Activated T-cell treated with anti-CD3 and anti-CD28 coated beads for 24 hours (primary cell): ENCODE measurements at places on chromosomes 1 and 21.
A peak's percentile ranks its signal among the peaks of the same experiment; 100 is the strongest.

GRCh38 chr1:205449750-205450443, 5.9 kb downstream of the BLACAT1 start:
- no peak for DNase-seq

- peak; percentile 46 for DNase-seq
Measured at GRCh38 chr1:166166698-166167571, at the start of gene FAM78B. FAM78B (minus strand) TSS chr1:166167001; CDS start chr1:166166248, 753 bp downstream.

DNA sequence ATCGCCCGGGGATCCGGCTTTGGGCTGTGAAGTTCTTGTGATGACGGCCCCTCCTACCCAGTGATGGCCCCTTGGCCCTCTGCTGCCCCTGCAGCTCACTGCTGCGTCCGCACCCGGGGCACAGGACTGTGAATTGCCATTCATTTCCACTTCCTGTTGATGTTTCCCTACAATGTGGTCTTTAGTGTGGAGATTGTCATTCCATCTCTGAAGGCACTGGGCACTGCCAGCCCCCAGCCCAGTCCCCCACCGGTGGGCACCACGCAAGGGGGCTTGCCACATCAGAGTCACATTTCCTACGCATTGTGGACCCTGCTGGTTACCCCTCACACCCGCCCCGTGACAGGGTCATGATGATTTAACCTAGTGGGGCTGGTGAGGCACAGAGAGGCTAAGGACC, 2.5 kb upstream of the MX2 start:
- DNase-seq: no peak

DNA sequence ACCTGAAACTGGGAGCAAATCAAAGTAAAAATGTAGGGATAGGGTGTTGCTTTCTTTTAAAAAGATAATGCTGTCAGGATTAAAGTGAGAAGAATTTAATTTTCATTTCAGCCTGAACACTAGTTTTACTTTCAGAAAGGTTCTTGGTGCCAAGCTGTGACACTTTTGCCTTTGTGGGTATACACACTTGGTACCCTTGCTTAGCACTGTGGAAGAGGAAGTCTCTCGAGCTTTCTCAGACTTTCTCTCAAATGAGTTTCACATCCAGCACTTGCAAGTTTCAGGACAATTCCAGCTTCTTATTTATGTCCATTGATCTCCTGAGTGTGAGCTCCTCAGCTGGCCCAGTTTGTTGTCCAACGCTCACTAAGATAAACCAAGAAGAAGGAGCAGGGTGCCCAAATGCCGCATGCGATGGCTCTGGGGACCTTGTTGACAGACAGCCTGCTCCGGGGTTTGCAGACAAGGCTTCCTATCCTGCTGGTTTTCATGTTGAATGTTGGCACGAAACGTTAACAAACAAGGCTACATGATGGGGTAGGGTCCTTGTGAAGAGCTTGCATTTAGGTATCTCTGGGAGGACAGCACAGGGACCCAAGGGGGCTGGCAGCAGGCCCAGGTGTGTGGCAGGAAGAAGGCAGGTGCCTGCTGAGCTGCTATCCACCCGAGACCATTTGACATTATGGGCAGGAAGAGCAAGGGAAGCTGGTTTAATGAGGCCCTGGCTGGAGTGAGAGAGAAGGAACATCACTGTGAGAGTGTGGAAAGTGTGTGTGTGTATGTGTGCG, 79.7 kb downstream of the POFUT2 start:
- no peak for DNase-seq

- no peak for DNase-seq
Measured at GRCh38 chr21:45050797-45051489, 23.4 kb upstream of the ADARB1 start.
